Retinal pigment epithelial cell (primary cell): ENCODE measurements at places on chromosomes 13 and 19.

GRCh38 chr13:57629821-57630235 lies 1.7 kb upstream of the PCDH17 start:
- peak; percentile 81 for DNase-seq

DNA sequence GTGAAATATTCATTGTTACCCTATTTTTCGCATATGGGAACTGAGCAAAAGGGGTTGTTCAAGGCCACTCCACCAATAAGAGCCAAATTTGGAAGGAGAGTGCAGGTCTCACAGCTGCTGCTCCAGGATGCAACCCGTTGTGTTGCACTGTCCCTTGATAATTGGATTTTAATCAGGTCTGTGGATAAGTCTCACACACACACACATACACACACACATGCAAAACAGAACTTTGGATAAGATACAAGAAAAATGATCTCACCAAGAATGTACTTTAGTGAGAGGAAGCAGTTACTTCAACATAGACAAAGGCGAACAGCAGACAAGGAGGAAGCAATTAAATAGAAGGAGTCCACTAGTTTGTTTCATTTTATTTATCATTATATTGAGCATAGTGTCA lies 127.3 kb upstream of the EDNRB start:
- DNase-seq, result no peak

GRCh38 chr19:35596366-35596999 lies 10.5 kb downstream of the PMIS2 start:
- DNase-seq, result no peak

- no peak for DNase-seq
These were observed 69.2 kb downstream of the NALCN start for GRCh38 chr13:101346942-101347728.

DNA sequence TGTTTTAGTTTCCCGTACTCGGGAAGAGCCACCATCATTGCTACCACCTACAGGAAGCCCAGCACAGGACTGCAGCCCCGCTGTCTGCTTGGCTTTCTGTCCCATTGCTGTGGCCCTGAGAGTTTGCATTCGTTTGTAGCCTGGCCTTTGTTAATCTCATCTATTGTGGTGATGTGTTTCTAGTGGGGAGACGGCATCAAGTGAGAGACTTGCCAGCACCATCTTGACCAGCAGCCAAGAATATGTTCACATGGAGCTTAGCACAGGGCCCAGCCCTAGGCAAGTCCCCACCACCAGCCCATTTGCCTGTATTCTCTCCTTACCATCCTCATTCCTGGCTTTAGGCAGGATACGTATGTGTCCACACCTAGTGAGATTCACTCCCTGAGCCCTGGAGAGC lies 17.3 kb upstream of the OVOL3 start:
- no peak for DNase-seq

DNA sequence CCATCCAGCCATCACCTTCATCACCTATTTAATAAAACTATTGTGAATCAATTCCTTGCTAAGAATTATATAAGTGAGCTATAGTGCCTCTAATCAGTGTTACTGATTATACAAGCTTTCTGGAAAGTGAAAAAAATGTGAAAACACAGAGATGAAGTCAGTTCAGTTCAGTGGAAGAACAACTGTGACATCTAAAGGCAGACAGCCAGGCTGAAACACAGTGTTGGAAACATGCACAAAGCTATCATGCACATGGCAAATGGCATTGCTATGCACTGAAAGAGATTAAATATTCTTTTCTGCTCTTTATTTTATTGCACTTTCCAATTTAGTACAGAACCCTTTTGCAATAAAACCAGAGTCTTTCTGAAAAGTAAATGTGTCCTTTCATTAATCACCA lies 294.0 kb downstream of the RBM26 start:
- no peak for DNase-seq

DNA sequence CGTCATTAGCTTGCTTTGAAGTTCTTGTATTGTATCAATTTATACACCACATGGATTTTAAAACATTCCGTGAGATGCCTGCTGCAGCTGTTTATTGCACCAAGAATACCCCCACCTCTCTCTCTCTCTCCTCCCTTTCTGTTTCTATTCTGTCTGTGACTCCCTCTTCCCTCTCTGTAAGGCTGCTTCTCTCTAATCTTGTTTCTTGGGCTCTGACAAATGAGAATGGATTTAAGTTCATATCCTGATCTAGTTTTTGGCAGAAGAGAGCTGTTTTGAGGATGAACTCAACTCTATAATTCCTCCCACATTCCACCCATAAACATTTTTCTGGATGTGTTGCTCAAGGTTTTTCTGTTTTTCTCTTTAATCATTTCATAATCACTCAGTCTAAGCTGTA lies 144.3 kb upstream of the FRY start:
- DNase-seq, result no peak

GRCh38 chr19:36009633-36010379 lies 1.2 kb upstream of the SYNE4 start:
- no peak for DNase-seq

- DNase-seq, result no peak
These were observed 2.5 kb downstream of the RPS9 start for GRCh38 chr19:54203151-54203611.

DNA sequence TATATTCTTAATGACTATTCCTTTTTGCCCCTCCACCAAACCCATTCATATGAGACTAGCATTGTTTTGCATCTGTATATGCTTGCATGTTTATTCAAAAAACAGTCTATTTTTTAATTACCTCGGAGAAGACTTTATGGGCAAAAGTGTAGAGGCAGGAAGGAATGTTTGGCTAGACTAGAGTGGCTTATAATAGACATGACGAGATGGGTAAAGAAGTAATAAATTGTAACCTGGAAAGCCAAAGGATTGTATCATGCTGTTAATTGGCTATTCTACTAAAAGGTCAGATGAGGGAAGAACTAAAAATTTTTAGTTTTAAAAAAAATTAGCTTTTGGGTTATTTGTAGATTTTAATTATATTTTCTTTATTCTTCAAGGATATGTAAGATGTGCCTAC lies 91.1 kb downstream of the FNDC3A start:
- no peak for DNase-seq

- peak; percentile 76 for DNase-seq
These were observed 1.1 kb downstream of the ISYNA1 start for GRCh38 chr19:18436671-18437490.

GRCh38 chr19:32682317-32682716 lies 6.7 kb downstream of the RGS9BP start:
- DNase-seq, result no peak

- DNase-seq, result no peak
These were observed 199.9 kb downstream of the LACC1 start for GRCh38 chr13:44079413-44080205.

DNA sequence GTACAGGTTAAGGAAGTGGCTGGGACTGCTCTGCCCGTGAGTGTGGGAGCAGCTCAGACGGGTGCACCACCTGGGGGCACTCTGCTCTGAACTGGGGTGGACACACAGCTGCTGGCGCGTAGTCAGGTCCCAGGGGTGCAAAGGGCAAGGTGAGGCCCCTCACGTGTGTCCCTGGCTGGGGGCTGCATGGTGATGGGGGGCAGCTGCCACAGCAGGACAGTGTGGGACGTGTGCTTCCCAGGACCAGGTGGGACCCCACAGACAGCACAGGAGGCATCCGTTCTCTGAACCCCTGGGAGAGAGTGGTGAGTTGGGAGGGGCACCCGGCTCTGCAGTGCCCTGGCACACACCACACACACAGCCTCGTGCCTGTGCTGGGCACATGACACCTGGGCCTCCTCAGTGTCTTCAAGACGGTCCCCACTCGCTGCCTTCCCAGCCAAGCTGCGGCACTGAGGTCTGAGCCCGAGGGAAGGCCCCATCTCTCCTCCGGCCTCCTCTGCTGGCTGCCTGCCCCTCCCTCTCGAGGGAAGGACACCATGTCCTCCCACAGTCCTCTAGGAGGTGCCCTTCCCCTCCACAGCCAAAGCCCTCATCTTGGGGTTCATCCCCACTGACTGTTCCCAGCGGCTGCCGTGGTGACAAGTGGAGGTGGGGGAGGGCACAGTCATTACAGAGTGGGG lies 24.7 kb downstream of the CILP2 start:
- DNase-seq, result no peak

GRCh38 chr19:17380426-17381138 lies 3.4 kb upstream of the PLVAP start:
- DNase-seq, result no peak

DNA sequence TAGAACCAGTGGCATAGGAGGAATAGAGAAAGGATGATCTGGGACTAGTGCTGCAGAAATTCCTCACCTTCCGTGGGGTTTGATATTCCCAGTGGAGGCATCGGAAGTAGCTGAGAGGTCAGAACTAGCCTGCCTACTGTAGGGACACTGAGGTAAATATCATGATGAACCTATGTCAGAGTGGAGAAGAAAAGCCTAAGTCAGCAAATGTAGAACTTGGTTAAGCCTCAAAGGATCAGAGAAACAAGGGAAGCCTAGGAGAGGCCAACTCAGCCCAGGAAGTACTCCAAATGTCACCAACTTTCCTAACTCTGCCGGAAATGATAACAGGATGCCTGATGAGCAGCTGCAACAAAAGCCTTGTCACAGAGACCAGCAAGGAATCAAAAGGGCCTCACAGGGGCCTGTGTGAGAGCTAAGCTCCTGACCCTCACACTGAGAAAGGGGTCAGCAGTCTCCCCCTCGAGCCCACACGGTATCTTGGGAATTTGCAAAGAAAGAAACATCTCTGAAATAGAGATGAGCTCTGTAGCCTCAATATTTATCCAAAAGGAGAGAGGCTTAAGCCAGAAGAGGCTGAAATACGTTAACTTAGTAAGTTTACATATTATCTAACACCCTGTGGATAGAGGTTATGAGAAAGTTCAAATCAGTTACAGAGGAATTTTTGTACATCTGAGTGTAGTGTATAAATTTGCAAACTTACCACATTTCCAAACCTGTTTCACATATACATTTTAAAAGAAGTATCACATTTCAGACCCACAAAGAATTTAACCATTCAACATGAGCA lies 1064.3 kb downstream of the DIAPH3 start:
- DNase-seq, result no peak

DNA sequence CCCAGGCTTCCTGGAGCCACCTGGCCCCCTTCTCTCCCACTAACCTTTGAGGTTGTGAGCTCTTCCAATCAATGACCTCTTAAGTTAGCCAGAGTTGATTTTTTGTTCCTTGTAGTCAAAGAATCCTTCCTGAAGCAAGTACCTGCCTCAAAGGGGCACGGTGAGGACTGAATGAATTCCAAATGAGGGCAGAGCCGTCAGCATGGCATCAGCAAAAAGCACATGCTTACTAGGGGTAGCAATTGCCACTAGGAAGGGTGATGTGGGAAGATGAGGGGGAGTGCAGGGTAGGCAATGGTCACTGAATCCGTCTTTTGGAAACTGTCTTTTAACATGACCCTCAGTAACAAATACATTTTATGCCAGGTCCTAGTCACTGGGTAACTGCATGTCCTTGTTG lies 15.6 kb upstream of the DHRS12 start:
- DNase-seq, result no peak

GRCh38 chr13:113577881-113578435 lies 6.6 kb upstream of the TFDP1 start:
- DNase-seq, result no peak

DNA sequence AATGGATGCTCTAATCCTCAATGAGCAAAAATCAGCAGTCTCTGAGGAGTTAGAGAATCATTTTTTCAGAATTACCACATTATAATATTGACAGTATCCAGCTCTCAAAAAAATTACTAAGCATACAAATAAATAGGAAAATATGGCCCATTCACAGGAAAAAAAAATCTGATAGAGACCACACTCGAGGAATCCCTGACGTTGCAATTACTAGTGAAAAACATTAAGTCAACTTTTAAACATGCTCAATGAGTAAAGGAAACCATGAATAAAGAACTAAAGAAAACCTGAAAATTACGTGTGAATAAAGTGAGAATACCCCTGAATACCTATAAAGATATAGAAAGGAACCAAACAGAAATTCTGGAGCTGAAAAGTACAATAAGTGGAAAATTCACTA lies 38.7 kb upstream of the ZNF780A start:
- DNase-seq, result no peak

DNA sequence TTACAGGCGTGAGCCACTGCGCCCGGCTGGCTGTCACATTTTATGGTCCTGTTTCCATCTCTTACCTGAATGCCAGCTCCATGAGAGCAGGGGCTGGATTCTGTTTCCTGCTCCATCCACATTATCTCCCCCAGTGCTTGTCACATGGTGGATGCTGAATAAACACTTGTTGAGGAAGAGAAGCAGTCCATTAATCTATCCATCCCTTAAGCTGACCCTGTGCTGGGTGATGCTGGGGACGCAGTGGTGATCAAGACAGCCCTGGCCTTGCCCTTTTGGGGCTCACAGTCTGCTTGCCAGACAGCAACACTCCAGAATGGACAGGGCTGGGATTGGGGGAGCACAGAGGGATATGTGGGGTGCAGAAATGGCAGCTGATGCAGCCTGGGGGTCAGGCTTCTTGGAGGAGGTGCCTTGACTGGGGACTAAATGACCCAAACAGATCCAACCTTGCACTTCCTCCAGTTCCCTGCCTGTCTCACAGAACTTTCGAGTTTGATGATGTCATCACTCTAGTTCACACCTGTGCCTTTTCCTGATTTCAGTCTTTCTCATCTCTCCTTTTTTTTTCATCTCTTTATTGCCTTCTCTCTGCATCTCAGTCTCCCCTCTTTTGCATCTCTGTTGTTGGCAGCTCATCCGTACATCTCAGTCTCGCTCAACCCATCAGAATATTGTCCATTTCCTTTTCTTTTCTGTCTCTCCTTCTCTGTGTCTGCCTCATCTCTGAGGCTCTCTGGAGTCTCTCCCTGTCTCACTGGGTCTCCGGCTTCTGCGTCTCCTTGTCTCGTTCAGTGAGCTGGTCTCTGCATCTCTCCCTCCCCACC lies 4.6 kb downstream of the IRF2BP1 start:
- no peak for DNase-seq

- no peak for DNase-seq
These were observed 34.4 kb upstream of the ZNF808 start for GRCh38 chr19:52492994-52493470.

- DNase-seq, result no peak
These were observed 275.2 kb upstream of the PCDH9 start for GRCh38 chr13:67505376-67505775.

- no peak for DNase-seq
These were observed 46.6 kb upstream of the SLC15A1 start for GRCh38 chr13:98798849-98799645.

- DNase-seq, result no peak
These were observed 164.4 kb downstream of the TM9SF2 start for GRCh38 chr13:99665711-99666110.
